ENCODE measurements at places on chromosomes 13 and 19.

DNA sequence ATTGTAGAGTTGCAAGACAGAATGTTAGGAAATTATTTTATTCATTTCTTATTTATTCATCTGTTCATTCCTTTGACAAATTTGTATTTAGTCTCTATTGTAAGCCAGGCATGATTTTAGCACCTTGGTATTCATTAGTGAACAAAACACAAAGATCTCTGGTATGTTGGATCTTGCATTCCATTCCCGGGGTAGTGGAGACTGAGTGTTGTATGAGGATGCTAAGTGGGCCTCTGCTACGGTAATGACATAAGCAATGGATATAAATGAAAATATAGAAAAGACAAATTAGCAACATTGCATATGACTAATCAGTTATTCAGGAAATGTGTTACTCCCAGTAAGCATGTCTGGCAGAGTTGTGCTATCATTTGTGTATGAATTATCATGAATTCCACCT, 449.3 kb downstream of the PCDH17 start:
- DNase-seq, result no peak

- no peak for DNase-seq
Observed at GRCh38 chr19:31283701-31284100, 65.5 kb downstream of the TSHZ3 start.

- peak; percentile 18 for DNase-seq
Observed at GRCh38 chr19:32061315-32061714, 284.1 kb upstream of the ZNF507 start.

DNA sequence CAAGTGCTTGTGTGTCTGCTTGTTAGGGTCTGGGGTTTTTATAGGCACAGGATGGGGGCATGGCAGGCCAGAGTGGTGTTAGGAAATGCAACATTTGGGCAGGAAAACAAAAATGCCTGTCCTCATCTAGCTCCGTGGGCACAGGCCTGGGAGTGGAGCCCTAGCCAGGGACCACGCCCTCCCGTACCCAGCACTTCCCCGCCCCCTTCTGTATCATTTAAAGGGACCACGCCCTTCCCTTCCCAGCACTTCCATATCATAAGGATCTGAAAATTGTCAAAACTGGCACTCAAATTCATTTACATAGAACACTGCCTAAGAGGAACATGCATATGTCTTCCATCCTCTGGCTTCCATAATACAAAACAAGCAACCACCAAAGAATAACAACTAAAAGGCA, 185.8 kb downstream of the B3GLCT start:
- no peak for DNase-seq

GRCh38 chr13:105638426-105638825, 897.0 kb downstream of the EFNB2 start:
- no peak for DNase-seq

- DNase-seq, result no peak
Observed at GRCh38 chr13:85729296-85729695, 69.9 kb downstream of the SLITRK6 start.

DNA sequence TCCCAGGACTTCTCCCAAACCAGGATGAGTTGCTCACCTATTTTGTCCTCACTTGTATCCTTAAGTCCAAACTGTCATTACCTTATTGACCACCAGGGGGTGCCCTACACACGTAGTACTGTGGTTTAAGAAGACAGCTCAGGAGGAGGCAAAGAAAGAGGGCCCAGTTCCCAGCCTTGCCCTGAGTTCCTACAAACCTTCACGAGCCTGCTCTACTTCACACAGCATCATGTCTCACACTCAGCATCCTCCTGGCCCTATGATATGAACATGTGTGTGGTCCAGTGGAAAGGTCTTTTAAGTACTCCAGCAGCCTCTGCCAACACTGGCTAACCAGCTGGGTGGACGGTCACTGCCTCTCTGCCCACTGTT, 8.1 kb upstream of the ZNF784 start:
- peak; percentile 91 for DNase-seq

GRCh38 chr13:99119656-99120055, 81.0 kb upstream of the UBAC2 start:
- DNase-seq, result no peak

GRCh38 chr13:92513672-92514071, 712.9 kb upstream of the GPC6 start:
- DNase-seq, result no peak

GRCh38 chr13:39509616-39510315, 93.2 kb downstream of the LHFPL6 start:
- no peak for DNase-seq

DNA sequence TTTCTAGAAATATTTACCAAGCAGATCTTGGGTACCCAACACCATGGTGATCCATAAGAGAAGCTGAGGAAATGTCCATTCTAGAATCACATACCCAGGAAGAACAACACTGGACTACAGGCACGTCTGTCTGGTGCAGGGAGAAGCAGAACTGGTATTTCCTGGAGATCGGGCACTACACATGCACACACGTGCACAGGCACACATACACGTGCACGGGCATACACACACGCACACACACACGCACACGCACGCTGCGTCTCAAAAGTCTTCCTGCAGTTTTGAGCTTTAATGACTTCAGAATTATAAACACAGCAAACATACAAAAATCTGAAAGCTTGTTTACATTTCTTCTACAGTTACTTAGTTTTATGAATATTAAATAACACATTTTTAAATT, 189.8 kb downstream of the DCLK1 start:
- no peak for DNase-seq

DNA sequence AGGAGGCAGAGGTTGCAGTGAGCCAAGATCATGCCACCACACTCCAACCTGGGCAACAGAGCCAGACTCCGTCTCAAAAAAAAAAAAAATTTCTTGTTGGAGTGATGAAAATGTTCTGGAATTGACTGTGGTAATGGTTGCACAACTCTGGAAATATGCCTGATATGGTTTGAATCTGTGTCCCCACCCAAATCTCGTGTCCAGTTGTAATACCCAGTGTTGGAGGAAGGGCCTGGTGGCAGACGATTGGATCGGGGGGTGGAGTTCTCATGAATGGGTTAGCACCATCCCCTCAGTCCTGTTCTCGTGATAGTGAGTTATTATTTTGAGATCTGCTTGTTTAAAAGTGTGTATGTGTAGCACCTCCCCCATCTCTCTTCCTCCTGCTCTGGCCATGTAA, 41.1 kb upstream of the MAP3K10 start:
- DNase-seq, result no peak

GRCh38 chr19:2330632-2331284, 2.3 kb downstream of the SPPL2B start:
- no peak for DNase-seq
